Vagina (tissue), 2 donors: ENCODE measurements at places on chromosomes 11 and 22.

GRCh38 chr11:128884703-128885338 lies 6.3 kb upstream of the KCNJ5 start:
- no peaks in the 10 kb centered on the region for H3K27me3 ChIP-seq
- H3K36me3 ChIP-seq, result no peaks in the 10 kb centered on the region
- DNase-seq, result no peak
- no peaks in the 10 kb centered on the region for H3K4me1 ChIP-seq
- no peak overlapping the region for H3K4me3 ChIP-seq
- no peak overlapping the region for H3K27ac ChIP-seq

- no peaks in the 10 kb centered on the region for H3K36me3 ChIP-seq
- H3K27ac ChIP-seq, result no peak overlapping the region
- no peak overlapping the region for H3K4me3 ChIP-seq
- DNase-seq, result no peak
- no peaks in the 10 kb centered on the region for H3K27me3 ChIP-seq
Measured at GRCh38 chr11:132310390-132311375, 940.3 kb downstream of the NTM start.

- H3K36me3 ChIP-seq, result no peaks in the 10 kb centered on the region
- H3K4me3 ChIP-seq, result no peak overlapping the region
- peak overlapping the region; percentile 15 for H3K27ac ChIP-seq
- DNase-seq, result no peak
- no peaks in the 10 kb centered on the region for H3K27me3 ChIP-seq
- peaks cover 89% of the 10 kb centered on the region for H3K4me1 ChIP-seq
Measured at GRCh38 chr22:32817137-32817730, 15.7 kb downstream of the TIMP3 start.

DNA sequence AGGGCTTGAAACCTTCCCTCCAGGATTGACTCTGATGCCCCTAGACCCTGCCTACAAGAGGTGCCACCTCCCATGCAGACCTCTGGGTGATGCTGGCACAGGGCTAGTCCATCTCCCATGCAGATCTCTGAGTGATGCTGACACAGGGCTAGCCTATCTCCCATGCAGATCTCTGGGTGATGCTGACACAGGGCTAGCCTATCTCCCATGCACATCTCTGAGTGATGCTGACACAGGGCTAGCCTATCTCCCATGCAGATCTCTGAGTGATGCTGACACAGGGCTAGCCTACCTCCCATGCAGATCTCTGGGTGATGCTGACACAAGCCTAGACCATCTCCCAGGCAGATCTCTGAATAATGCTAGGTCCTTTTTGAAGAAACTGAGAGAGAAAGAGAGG lies 321.7 kb downstream of the NTM start:
- no peaks in the 10 kb centered on the region for H3K27me3 ChIP-seq
- peak; percentile 49 for DNase-seq
- no peak overlapping the region for H3K4me3 ChIP-seq
- no peak overlapping the region for H3K27ac ChIP-seq
- no peaks in the 10 kb centered on the region for H3K36me3 ChIP-seq

GRCh38 chr11:22337596-22338485 lies at the start of gene SLC17A6:
Gene SLC17A6 (plus strand): TSS chr11:22338381. CDS start chr11:22338534, 153 bp downstream.
- H3K27me3 ChIP-seq, result no peaks in the 10 kb centered on the region
- H3K4me1 ChIP-seq, result no peaks in the 10 kb centered on the region
- H3K4me3 ChIP-seq, result no peak within 1 kb of the TSS
- no peak within 1 kb of the TSS for H3K27ac ChIP-seq
- H3K36me3 ChIP-seq, result no peaks in the 10 kb centered on the region

- peaks cover 41% of the 10 kb centered on the region for H3K4me1 ChIP-seq
- DNase-seq, result no peak
- no peaks in the 10 kb centered on the region for H3K36me3 ChIP-seq
- no peak overlapping the region for H3K4me3 ChIP-seq
- H3K27me3 ChIP-seq, result no peaks in the 10 kb centered on the region
Measured at GRCh38 chr11:94924612-94925011, 48.7 kb downstream of the CWC15 start.

DNA sequence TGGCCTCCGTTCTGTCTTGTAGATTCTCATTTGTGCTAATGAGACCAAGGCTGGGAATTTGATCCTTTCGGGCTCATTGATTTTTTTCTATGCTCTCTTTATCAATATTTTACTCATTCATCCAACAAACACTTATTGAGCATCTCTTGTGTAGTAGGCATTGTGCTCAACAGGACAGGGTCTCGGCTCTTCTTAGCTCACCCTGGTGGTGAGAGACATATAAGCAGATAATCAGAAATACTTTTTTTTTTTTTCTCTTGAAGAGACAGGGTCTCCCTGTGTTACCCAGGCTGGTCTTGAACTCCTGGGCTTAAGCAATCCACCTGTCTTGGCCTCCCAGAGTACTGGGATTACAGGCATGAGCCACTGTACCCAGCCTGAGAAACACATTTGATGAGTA lies 48.0 kb upstream of the SLC5A1 start:
- no peak overlapping the region for H3K27ac ChIP-seq
- no peaks in the 10 kb centered on the region for H3K4me1 ChIP-seq

DNA sequence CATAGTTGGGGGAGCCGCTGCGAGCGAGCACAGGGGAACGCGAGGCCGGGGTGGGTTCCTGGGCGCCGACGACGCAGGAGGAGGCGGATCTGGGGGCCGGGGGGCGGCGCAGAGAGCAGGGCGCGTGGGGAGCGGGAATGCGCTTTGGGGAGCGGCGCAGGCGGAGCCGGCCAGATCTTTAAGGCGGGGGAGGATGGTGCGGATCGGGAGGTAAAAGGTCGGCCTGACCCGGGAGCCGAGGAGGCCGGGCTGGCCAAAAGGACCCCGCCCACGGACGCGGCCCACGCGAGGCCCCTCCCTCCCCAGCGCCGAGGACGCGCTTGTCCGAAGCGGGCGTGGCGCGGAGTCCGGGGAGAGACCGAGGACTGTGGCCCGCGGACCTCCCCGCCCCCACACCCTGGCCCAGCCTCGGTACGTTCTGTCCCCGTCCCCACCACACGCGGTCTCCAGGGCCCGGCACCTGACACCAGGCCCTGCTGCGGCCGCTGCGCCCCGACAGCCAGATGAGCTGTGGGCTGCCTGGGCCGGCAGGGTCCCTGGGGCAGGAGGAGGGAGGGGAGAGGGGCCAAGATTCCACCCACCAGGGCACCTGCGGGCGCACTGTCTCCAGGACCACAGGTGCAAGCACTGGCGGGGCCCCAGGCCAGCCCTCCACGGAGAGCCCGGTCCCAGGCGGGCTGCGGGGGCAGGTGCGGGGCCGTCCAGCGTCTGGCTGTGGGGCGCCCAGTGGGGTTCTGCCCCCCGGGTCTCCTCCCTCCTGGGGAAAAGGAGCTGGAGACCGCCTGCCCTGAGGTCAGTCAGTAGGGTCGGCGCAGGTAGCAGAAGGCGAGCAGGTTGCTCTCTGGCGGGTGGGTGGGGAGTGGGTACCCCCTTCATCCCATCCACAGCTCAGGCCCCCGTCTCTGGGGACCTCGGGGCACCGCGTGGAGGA lies 10.9 kb downstream of the PIM3 start:
- H3K36me3 ChIP-seq, result no peaks in the 10 kb centered on the region
